Naive thymus-derived CD8-positive, alpha-beta T cell (primary cell): ENCODE measurements at places on chromosomes 2 and 18. TPM values are rescaled to one million over a fixed set of nuclear protein-coding genes. Genes with fewer than 3 reads are reported as not detected.

GRCh38 chr2:60386436-60386835, 167.0 kb downstream of the BCL11A start:
- DNase-seq, result no peak

DNA sequence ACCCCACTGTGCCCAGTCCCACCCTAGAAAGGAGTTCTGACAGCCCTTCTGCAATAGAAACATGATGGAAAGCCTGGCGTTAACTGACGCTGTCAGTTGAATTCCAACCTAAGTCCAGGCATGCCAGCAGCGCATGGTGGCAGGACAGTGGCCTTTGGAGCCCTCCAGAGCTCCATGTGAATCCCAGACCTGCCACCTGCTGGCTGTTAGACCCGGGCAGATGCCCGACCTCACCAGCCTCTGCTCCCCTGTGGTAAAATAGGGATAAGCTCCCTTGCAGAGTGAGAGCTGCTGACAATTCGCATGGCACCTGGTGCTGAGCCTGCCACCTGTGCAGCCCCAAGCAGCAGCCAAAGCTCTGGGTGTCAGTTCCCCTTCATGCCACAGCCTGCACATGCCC, 138.6 kb downstream of the LOXHD1 start:
- DNase-seq, result no peak

Gene TLX2
- not detected for total RNA-seq

Gene C18orf32
- 57.3 TPM for total RNA-seq

DNA sequence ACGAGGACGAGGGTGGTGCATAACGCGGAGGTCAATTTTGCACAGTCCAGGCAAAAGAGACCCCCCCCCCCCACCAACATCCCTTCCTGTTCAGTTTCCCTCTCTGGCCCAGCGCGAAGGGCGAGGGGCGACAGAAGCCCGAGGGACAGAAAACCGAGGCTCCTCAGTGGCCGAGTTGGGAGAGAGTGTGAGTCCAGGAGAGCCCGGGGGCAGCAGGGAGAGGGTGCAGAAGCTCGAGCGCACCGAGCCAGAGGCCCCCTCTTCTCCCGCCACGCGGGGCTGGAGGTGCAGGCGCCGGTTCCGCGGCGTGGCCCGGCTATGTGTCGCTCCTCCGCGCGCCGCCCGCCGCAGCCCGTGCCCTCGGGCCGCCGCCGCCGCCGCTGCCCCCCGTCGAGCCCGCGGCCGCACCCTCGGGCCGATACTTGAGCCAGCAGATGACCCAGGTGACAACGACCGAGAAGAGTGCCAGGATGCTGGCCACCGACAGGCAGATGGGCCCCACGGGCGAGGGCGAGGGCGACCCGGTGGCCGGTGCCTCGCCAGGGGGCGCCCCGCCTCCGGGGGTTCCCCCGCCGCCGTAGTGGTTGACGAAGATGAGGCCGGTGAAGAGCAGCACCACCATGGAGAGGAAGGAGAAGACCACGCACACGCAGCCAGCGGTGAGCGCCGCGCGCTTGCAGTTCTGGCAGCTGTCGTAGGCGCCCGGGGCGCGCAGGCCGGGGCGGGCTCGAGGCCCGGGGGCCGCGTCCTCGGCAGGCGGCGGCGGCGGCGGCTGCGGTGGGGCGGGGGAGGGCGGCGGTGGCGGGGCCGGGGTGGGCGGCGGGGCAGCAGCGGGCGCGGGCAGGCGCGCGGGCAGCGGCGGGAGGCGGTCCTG, 20.2 kb upstream of the PAX3 start:
- DNase-seq, result no peak

Gene RESP18
- total RNA-seq, result not detected

- no peak for DNase-seq
These were observed 131.7 kb downstream of the GCA start for GRCh38 chr2:162475661-162476060.

Gene POTEF
- not detected for total RNA-seq

DNA sequence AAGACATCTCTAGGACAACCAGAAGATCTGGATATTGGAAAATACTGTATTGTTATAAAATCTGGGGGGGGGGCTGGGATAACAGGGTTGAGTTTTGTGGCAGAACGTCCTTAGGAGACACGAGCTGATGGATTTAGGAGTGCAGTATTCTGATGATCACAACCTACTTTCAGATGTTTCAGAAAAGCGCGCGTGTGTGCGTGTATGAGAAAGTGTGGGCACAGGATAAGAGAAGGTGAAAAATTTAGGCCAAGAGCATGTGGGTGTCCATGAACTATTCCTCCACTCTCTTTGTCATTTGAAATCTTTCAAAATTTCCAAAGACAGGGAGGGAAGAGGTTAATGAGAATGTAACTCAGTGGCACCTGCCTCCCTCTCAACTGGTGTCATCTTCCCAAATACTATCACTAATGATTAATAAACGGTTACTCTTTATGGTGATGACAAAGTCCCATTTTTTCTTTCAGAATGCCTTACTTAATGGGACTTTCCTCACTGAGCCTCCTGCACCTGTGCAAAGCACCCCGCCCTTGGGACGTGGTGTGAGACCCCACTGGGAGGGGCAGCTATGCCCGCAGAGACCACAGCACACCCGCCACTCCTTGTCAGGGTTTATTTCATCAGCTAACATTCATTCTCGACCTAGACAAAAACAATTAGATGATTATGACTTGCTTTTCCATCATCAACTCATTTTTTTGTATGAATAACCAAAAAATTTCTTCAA, 53.6 kb downstream of the HS6ST1 start:
- no peak for DNase-seq

GRCh38 chr18:77369644-77370043, 120.0 kb downstream of the GALR1 start:
- no peak for DNase-seq

- no peak for DNase-seq
These were observed 846.7 kb upstream of the ID2 start for GRCh38 chr2:7835151-7835550.

Gene SLC19A3
- not detected for total RNA-seq

DNA sequence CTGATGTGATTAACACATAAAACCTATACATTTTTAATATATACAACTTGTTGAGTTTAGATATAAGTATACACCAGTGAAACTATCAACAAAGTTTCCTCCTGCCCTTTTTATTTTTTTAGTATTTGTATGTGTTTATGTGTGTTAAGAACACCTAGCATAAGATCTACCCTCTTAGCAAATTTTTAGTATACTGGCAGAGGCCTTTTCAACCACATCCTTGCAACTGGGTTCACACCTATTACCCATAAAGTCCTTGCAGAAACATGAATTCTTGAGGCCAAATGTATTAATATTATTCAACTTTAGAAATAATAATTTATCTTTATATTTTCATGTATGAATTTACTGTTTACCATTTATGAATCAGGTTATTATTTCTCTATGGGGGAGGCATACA, 119.7 kb upstream of the CRIM1 start:
- DNase-seq, result no peak
